Stimulated activated CD8-positive, alpha-beta memory T cell treated with anti-CD3 and anti-CD28 coated beads, Interleukin-15, amount 100 ng/mL, for 1 hour (primary cell): ENCODE measurements at places on chromosomes 6 and 20.

GRCh38 chr6:14975471-14975817, 270.4 kb upstream of the JARID2 start:
- DNase-seq: no peak

DNA sequence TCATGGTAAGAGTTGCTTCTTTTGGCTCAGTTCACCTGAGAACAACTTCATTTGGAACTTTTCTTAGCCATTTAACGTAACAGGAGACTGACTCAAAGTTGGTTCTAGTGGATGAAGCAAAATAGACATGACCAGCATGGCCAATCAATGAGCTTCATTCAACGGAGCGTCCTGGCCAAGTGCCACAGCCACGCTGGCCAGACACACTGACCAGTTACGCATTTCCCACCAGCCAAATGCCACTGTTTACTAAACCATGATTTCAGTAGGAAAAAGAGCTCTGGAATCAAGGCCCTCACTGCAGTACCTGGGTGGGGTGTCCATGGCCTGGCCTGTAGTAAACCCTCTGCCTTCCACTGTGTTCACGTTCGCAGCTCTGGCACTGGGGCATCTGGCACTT, 80.4 kb downstream of the POPDC3 start:
- DNase-seq: no peak

- DNase-seq: no peak
Observed at GRCh38 chr6:13072686-13073347, 255.5 kb downstream of the TBC1D7 start.

- no peak for DNase-seq
Observed at GRCh38 chr20:50247196-50248094, 56.8 kb downstream of the CEBPB start.

GRCh38 chr6:35036059-35036827, 104.9 kb downstream of the TCP11 start:
- no peak for DNase-seq

GRCh38 chr6:89776583-89777233, 42.9 kb downstream of the MDN1 start:
- no peak for DNase-seq

GRCh38 chr6:38555606-38556005, 84.1 kb downstream of the BTBD9 start:
- no peak for DNase-seq

GRCh38 chr6:140441256-140441655, 1066.8 kb upstream of the CITED2 start:
- DNase-seq: no peak

GRCh38 chr20:44728801-44729443, 13.8 kb downstream of the CCN5 start:
- no peak for DNase-seq

GRCh38 chr6:128580224-128581110, 60.1 kb upstream of the PTPRK start:
- DNase-seq: no peak

GRCh38 chr6:154360476-154360875, 3.9 kb upstream of the IPCEF1 start:
- DNase-seq: no peak

DNA sequence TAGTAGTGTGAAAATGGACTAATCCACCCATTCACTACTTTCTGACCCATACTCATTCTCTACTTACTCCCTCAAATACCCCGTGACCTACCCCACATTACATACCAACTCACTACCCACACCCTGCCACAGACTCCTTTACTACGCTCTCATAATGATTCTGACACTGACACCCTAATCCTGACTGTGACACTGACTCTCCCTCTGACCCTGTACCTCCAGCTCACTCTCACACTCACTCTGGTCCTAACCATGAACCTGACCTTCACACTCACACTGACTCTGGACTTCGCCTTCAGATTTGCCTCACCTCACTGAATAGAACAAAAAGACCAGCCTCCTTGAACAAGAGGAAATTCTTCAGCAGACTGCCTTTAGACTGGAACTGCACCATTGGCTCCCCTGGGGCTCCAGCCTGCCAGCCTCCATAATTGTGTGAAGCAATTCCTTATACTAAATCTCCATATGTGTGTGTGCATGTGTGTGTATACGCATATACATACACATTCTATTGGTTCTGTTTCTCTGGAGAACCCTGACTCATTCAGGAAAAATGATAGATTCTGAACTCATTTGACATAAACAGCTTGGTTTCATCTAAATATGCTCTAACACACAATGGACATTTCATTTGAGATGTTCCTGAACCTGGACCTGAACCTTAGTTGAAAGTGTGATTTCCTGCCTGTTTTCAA, 10.5 kb upstream of the ZNF343 start:
- no peak for DNase-seq

GRCh38 chr6:119110601-119111548, 32.4 kb upstream of the FAM184A start:
- DNase-seq: peak; percentile 8

DNA sequence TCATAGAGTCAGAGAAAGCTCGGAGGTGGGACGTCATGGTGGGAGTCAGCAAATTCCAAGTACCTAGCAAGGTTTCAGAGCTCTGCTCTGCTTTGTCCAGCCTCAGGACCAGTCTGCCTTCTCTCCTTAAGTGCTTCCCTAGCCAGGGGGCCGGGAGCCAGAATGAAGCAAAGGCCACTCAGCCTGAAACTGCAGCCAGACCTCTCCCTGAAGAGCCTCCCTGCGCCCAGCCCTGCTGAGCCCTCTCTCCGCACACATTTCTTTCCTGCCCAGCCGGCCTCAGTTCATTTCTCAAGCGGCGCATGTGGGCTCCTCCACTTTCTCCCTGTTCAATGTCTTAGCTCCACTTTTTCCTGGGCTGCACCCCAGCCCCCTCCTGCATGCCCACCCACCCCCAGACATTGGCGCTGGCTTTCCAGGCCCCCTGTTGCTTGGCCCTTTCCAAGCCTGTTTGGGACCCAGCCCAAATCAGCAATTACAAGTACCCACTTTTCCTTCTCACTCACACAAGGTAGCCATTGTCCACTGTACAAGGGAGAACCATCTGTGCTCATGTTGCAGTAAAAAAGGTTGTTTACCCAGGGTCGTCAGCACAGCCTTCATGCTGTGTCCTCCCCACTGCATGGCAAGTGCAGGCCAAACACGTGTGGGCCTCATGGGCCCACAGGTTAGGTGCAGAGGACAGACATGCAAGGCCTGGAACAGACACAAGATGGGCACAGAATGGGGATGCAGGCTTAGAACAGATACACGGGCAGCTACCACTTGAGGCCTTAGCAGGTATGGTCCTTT, 147.1 kb downstream of the MRPL14 start:
- no peak for DNase-seq
